ENCODE measurements at places on chromosomes 1 and 21.
A peak's percentile ranks its signal among the peaks of the same experiment; 100 is the strongest.

- DNase-seq: no peak
These were observed 673.6 kb downstream of the MATN1 start for GRCh38 chr1:30049748-30050296.

DNA sequence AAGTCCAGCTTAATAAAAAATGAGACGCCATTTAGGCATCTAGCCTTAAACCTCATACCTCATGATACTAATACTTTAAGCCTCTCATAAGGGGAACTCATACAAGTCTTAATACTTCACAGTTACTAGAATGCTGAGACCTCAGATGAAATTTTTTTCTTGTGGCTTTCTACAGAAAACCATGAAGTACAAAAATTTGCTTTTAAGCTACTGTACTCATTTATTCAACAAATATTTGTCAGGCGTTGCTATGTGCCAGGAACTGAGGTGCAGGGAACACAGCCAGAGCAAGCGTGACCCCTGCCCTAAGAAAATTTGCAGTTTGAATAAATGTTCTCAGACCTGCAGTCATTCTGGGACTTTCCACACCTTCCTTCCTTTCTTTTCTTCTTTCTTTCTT, 150.6 kb downstream of the MRPL39 start:
- DNase-seq: peak; percentile 24

GRCh38 chr1:93235261-93235660, 54.7 kb downstream of the CCDC18 start:
- no peak for DNase-seq

- DNase-seq: no peak
These were observed 824.9 kb downstream of the AMY1C start for GRCh38 chr1:104574620-104575019.
